ENCODE measurements at places on chromosomes 5 and 9. TPM values are rescaled to one million over a fixed set of nuclear protein-coding genes. Genes with fewer than 3 reads are reported as not detected.

Gene ASS1
- total RNA-seq, result 4.8 TPM

Gene CYLC2
- not detected for total RNA-seq

Gene CD274
- total RNA-seq, result 10.7 TPM

Gene EPB41L4B
- not detected for total RNA-seq

Gene LCN15
- not detected for total RNA-seq

Gene TAF11L5
- total RNA-seq, result not detected

Gene SHISAL2B
- not detected for total RNA-seq

Gene PCDHAC2
- not detected for total RNA-seq

Gene BTNL9
- not detected for total RNA-seq

Gene CDH10
- total RNA-seq, result not detected

Gene CDKN2A
- total RNA-seq, result 34.2 TPM

Gene ECM2
- not detected for total RNA-seq

Gene PHF24
- total RNA-seq, result not detected

Gene PNPLA7
- total RNA-seq, result 7.0 TPM

Gene TAF11L8
- total RNA-seq, result not detected

Gene PAM
- 21.3 TPM for total RNA-seq

Gene INSYN2B
- total RNA-seq, result not detected

Gene C9orf40
- total RNA-seq, result 15.1 TPM

Gene CNTRL
- 84.5 TPM for total RNA-seq

Gene RANBP3L
- total RNA-seq, result not detected

Gene DNM1
- 0.25 TPM for total RNA-seq

Gene ACTBL2
- not detected for total RNA-seq

Gene PDCD1LG2
- total RNA-seq, result 1.0 TPM

Gene MUSK
- not detected for total RNA-seq

Gene STPG3
- total RNA-seq, result not detected

Gene NIM1K
- total RNA-seq, result 0.41 TPM

Gene ZCCHC7
- total RNA-seq, result 24.9 TPM

Gene ADAMTSL2
- not detected for total RNA-seq

Gene TAF11L10
- total RNA-seq, result not detected

Gene AQP7
- 0.55 TPM for total RNA-seq

Gene TXNDC8
- total RNA-seq, result not detected

Gene PCDHB12
- not detected for total RNA-seq

Gene KLHL3
- total RNA-seq, result 25.4 TPM

Gene FAM153A
- total RNA-seq, result 40.4 TPM

Gene VLDLR
- total RNA-seq, result 5.2 TPM

Gene AHRR
- 11.1 TPM for total RNA-seq

Gene TRPM6
- total RNA-seq, result not detected

Gene FBXL7
- total RNA-seq, result not detected

Gene SOWAHA
- total RNA-seq, result not detected

Gene CYSRT1
- 0.36 TPM for total RNA-seq

Gene F12
- total RNA-seq, result 0.70 TPM

Gene PCDHB10
- total RNA-seq, result not detected

Gene PRRX2
- total RNA-seq, result not detected

Gene REXO4
- total RNA-seq, result 22.1 TPM

Gene SHOC1
- not detected for total RNA-seq

Gene SPINK4
- total RNA-seq, result not detected

Gene SLC6A3
- total RNA-seq, result not detected

Gene GGTA1
- not detected for total RNA-seq

Gene FAM81B
- not detected for total RNA-seq

Gene COL23A1
- total RNA-seq, result 0.19 TPM

Gene CXCL14
- total RNA-seq, result not detected

Gene SLC31A2
- 3.4 TPM for total RNA-seq

Gene SPATA31A3
- not detected for total RNA-seq
